ENCODE measurements at places on chromosomes 1 and 21.

DNA sequence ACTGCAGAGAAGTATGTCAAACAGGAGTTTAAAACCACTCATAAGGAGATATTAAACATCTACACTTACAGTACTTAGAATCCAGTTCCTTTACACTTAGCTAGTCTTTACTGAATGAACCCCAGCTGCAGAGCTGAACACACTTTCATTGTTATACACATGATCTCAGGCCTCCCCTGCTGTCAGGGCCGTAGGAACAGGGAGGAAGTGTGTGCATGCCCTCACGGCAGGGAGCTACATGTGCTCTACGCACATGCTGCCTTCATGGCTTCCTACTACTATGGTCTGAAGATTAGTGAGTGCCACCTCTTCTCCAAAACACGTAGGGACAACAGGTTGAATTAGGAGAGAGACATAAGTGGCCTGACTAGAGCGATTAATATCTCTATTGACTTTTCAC lies 191.5 kb downstream of the SIPA1L2 start:
- no peak for DNase-seq

- peak; percentile 66 for DNase-seq
These were observed 8.1 kb downstream of the PSRC1 start for GRCh38 chr1:109274533-109275476.

- DNase-seq: no peak
These were observed 9.2 kb downstream of the RNF2 start for GRCh38 chr1:185054365-185055060.

- peak; percentile 78 for DNase-seq
These were observed 23.6 kb downstream of the LAMC2 start for GRCh38 chr1:183209533-183210158.

DNA sequence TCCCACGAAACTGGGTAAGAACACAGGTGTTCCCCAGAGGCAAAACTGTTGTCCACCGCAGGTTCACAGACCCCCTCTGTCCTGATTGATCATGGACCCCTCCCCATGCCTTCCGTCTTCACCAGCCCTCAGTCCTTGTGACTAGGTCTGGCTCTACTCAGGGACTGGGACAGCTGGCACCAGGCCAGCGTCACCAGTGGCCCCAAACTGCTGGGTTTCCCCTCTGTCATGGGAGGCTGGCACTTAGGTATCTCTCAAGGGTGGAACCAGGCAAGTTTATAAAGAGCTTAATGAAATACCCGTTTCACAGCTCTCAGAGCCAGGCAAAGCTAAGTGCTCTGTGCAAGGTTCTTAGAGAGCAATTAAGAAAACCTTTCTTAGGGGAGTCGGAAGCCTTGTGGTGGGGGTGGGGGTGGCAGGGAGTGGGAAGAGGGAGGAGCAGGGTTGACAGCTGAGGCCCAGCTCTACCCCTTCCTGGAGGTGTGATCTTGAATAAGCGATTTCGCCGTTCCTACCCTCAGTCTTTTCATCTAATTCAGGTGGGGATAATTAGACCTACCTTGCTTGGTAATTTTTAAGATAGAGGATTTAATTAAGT lies 35.0 kb upstream of the IFNLR1 start:
- no peak for DNase-seq

GRCh38 chr1:77803371-77803770 lies 23.9 kb downstream of the MIGA1 start:
- no peak for DNase-seq

DNA sequence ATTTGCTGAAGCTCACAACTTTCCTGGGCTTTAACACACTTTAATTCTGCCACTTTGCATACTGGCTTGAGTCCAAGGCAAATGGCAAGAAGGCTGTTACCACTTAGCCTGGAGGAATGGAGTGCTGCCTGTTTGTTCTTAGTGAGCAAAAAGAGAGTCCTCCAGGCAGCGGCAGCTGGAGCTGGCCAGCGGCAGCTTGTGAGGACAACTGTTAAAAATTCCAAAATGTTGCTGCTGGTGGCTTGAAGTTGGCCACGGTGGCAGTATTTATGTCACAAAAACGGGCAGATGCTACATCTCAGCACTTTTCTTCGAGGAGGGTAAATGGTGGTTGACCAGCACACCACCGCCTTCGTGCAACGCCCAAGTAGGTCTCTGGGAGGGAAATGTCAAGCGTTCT lies 27.3 kb downstream of the STPG1 start:
- DNase-seq: peak; percentile 51

DNA sequence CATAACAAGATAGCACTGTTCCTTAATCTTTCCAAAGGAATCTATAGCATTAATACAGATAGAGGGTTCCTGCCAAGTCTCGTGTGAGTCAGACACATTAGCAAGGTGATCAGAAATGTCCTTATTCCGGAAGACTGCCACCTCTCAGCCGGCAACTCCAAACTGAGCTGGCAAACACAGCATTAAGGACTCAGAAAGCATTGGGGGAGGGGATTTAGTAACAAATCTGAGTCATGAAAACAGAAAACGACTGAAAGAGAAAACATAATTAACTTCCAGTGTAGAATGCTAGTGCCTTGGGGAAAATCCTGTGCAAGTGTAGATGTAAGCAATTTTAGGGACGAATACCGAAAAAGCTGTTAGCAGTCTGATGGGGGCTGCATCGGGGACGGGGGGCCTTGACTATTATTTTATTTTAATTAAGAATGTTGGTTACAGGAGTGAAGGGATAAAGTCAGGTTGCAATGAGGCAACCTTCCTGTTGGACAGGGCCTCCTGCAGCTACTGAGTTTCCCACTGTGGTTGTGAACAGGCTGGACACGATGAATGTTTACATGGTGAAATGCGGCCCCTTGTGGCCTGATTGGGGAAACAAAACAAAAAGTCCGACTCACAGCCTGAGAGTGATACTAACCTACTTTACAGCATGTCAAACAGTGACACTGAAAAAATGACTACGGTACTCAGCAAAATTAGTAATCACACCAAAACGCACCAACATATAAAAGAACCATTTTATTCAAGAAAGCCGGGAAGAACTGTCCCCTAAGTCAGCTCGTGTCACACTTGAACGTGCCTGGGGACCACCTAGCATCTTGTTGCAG lies 20.7 kb downstream of the MIS18A start:
- peak; percentile 88 for DNase-seq

- no peak for DNase-seq
These were observed 35.3 kb downstream of the RERE start for GRCh38 chr1:8782001-8782620.

DNA sequence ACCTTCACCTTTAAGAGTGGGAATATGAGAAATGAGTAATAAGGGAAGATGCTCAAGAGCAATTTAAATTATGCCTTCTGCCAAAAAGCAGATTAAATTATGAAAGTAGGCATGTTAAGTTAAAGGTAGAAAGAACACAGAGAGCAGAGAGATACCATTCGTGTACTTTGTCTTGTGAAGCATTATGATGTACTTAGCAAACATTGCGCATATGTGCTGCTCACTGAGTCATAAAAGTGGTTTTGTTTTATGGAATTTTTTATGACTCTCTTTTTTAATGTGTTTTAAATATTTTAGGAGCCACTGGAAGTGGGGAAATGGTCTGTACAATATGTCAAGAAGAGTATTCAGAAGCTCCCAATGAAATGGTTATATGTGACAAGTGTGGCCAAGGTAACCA lies 35.3 kb downstream of the MTF2 start:
- no peak for DNase-seq

DNA sequence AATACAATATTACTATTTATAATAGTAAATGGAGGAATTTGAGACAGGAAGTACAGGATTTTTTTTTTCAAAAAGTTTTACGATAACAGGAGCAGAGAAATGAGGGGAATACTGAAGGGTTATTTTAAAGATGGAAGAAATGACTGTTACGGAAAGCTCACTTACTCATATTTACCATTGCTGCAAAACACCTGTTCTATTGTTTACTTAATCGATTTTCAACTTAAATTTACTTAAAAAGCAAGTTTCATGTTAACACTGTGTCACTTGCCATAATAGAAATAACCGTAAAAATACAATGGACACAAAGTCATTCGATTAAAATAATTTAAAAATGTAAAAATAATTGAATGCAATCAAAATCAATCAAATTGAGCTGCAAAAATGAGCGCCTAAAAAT lies 3.4 kb upstream of the EXO1 start:
- DNase-seq: no peak

DNA sequence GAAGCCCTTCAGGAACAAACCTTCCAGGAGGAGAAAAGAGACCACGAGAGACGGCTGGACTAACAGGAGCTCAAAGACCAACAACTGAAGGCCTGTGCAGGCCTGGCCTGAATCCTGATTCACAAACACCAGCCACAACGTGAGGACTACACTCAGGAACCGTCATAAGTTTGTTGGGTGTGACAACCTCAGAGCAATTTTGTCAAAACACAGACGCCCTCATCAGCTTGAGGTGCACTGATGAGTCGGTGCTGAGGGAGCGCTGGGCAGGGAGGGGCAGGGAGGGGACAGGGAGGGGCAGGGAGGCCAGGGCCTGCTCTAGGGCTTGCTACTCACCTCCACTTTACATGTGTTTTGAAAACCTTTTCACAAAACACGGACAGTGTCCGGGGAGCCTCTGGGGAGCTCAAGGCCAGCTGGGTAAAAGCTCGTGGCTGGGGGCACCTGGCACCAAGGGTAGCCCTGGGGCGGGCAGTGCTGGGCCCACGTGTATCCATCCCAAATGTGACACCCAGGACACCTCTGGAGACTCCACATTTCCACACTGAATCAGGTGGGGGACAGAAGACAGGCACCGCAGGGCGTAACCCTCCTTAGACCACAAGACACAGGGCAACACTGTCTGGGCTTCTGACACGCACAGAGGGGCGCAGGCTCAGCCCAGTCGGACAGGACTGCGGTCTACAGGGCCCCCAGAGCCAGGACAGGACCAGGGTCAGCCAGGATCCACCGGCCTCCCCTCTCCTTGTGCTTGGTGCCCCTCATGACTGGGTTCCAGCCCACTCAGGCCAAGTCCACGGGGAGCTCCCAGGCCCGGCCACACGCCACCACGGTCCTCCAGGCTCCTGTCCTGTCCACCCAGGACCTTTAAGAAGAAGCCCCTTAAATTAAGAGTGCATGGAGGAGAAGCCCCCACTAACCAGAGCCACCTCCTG lies 16.5 kb downstream of the LSS start:
- peak; percentile 46 for DNase-seq

- DNase-seq: peak; percentile 47
These were observed 31.3 kb downstream of the OLFML3 start for GRCh38 chr1:114010433-114011184.

DNA sequence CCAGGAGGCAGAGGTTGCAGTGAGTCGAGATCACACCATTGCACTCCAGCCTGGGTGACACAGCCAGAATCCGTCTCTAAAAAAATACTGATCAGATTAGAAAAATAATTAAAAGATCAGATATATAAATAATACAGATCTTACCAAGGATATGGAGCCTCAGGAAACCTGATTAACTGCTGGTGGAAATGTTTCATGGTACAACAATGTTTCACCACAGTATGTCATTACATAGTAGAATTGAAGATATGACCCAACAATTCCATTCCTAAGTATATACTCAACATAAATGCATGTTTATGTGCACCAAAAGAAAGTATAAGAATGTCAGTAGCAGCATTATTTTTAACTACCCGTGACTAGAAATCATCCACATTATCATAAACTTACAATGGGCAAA lies 41.7 kb downstream of the CD53 start:
- no peak for DNase-seq

GRCh38 chr1:61051719-61052394 lies 30.5 kb upstream of the NFIA start:
- DNase-seq: peak; percentile 4

GRCh38 chr1:179761846-179762640 lies 19.0 kb downstream of the FAM163A start:
- DNase-seq: no peak

DNA sequence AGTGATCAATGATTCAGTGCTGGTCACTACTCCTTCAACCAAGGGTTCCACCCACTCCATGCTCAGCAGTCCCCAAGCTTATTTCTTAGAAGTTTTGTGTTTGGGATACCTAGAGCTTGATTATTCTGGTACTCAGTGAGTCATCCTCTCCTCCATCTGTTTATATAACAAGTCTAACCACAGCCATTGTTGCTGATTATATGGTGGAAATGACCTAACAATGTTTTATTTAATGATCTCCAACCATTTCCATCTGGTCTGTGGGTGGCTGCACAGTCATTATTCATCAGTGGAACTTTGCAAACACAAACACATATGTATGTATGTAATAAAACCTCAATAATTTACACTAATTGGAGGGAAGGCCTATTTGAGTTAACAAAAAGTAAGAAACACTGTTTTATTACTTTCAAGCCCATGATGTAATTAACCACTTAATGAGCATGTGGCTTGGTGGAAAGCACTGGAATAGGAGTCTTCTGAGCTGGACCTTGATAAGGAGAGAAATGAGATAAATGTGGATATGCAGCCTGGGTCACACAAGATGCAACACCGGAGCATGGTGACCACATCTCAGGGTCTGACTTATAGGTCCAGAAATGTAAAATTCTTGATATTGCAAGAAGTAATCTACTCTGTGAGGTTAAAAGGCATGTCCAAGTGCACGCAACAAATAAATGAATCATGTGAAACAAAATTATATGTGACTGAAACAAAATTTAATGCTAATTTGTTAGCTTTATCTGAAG lies 99.0 kb upstream of the WLS start:
- peak; percentile 57 for DNase-seq

DNA sequence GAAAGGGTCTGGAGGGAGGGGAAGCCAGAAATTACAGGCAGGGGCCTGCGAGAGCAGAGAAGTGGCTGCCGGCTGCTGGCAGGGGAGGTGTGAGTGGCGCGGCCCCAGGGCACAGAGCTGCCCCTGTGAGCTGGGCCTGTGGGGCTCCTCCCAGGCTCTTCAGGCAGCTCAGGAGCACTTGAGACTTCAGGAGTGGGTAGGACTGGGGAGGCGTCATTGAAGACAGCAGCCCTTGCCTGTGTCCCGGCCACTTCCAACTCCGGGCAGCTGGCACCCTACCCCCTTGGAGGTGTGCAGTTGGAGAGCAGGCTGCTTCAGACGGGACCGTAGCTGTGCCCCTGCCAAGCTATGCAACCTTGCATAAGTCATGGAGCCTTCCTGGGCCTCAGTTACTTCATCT lies 87.5 kb upstream of the ACTL8 start:
- DNase-seq: no peak
